ENCODE measurements at places on chromosomes 13 and 19.
A peak's percentile ranks its signal among the peaks of the same experiment; 100 is the strongest.

DNA sequence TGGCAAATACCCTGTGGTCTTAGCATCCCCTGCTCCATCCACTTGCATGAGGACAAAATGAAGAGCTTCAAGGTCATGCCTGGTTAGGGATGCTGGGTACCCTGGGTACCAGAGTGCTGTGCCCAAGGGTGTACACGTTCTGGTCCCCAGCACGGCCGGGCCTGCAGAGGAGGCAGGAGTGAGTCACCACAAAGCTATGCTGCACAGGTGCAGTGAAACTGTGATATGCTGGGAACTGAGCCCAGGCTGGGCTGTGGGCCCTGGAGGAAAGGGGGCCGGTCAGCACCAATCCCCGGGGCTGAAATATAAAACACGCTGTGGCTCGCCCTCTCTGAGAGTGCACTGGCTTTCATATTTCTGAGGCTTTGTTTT, 95.1 kb downstream of the TSHZ3 start:
- DNase-seq: no peak

DNA sequence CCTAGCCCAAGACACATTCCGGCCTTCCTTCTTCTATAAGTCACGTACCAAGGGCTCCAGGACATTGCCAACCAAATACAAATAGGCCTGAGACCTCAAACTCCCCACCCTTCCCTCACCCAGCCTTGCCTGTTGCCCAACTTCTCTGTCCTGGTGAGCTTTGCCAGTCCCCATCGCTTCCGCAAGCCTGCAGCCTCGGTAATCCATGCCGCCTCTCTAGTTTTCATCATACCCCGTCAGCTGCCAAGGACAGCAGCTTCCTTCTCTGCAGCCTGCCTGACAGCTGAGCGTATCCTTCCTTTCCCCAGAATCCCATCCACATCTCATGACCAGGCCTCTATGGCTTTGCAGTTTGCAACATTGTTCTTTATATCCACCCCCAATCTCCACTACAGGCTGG, 36.6 kb upstream of the POMP start:
- DNase-seq: no peak

GRCh38 chr19:11232555-11232954, 6.9 kb upstream of the ANGPTL8 start:
- DNase-seq: no peak

DNA sequence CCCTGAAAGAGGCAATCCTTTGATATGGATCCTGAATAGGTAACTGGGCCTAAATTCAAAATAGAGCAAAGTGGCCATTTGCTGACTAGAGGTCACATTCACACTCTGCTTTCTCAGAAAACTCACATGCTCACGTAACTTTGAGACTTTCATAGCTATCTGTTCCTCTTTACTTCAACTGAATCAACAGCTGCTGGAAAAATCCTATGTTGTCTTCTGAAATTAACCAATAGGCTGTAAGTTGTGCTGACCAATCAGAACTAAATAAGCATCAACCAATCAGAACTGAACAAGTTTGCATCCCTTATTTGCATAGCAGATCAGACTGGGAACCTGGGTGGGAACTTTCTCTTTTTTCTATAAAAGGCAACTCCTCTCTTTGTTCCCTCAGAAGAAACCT, 24.0 kb upstream of the TBC1D4 start:
- no peak for DNase-seq

GRCh38 chr13:104021806-104022397, 955.7 kb upstream of the SLC10A2 start:
- DNase-seq: no peak

GRCh38 chr13:65597839-65598818, 1632.0 kb downstream of the PCDH9 start:
- peak; percentile 90 for DNase-seq

GRCh38 chr13:37544995-37545394, 53.6 kb downstream of the POSTN start:
- DNase-seq: no peak

GRCh38 chr19:33641956-33642498, 20.3 kb downstream of the CHST8 start:
- DNase-seq: no peak

All from AG10803 (cell line).